ENCODE measurements at places on chromosomes 3 and 15.
A peak's percentile ranks its signal among the peaks of the same experiment; 100 is the strongest.

GRCh38 chr3:7456386-7456785 lies 595.5 kb downstream of the GRM7 start:
- DNase-seq = no peak

- no peak for DNase-seq
Observed at GRCh38 chr3:137065381-137065780, 107.6 kb downstream of the IL20RB start.

DNA sequence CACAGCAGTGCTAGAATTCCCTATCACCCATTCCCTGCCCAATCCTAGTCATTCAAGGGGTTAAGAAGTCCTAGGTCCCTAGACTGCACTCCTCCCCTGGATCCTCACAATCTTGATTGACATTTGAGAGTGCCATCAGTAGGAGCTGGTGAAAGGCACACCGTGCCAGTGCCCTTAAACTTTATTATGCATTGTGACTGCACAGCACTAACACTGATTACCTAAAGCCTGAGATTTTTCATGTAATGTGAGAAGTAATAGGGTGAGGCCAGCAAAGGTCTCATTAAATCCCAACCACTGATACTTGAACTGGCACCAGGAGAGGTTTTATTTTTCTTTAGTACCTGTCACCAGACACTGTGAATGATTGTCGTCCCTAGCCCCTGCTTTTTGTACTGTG lies 16.3 kb downstream of the GXYLT2 start:
- no peak for DNase-seq

GRCh38 chr15:42932833-42933515 lies 12.4 kb upstream of the TTBK2 start:
- no peak for DNase-seq

- DNase-seq = no peak
Observed at GRCh38 chr3:143287403-143287802, 167.8 kb downstream of the CHST2 start.

GRCh38 chr15:96882121-96882772 lies 551.7 kb downstream of the NR2F2 start:
- no peak for DNase-seq

DNA sequence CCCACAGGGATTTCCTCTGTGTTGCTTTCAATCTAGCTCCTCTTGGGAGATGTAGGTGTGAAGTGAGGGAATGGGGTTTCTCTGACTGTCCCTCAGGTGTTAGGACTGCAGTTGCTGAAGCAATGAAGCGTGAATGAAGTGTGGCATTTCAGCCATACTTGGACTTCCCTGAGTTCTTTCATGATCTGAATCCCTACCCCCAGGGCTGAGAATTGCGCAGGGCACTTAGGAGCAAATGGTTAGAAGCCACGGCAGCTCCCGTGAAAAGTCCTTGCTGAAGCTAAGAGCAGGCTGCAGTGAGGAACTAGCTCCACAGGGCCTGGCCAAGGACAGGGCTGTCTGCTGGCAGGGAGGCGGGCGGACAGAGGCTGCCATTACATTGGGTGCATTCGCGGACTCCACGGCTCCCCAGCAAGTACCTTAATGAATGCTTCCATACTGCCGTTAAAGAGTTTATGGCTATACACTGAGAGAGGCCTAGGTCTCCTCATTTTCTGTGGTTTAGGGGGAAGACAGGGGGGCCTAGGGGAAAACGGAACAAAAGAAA lies 69.0 kb upstream of the RAD18 start:
- no peak for DNase-seq

DNA sequence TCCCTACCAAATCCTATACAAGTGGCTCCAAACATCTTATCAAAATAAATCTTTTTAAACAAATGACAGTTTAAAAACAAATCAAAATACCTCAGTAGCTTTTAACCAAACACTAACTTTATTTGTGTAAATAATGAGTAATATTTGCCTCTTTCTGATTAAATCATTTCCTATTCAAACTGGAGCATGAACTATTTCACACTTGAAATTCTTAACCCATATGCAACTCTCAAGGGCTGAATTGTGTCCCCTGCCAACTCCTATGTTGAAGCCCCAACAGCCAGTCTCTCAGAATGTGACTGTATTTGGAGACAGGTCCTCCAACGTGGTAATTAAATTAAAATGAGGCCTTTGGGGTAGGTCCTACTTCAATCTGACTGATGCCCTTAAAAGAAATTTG lies 55.9 kb upstream of the MCTP2 start:
- DNase-seq = no peak

DNA sequence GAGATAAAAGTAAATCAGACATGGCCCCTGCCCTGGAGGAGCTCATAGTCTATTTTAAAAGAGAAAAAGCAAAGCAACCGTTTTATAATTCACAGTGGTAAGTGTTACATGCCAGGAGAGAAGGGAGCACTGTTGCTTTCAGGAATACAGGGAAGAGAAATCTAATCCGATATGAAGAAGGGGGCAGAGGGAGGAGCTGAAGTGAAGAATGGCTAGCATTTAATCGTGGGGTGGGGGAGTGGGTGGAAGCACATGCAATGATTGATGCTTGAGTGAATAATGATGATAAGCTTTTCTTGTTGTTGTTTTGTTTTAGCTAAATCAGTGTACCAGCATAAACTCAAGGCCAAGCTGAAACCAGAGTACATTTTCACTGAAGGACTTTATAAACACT lies 629.5 kb downstream of the MAGI1 start:
- DNase-seq = no peak

- DNase-seq = no peak
Observed at GRCh38 chr3:173351886-173352285, 45.7 kb upstream of the NLGN1 start.

- DNase-seq = no peak
Observed at GRCh38 chr3:128307781-128308469, 154.6 kb downstream of the EEFSEC start.

GRCh38 chr15:38518084-38518483 lies 46.5 kb downstream of the RASGRP1 start:
- DNase-seq = no peak

GRCh38 chr3:194197981-194198695 lies 62.2 kb downstream of the HES1 start:
- no peak for DNase-seq

DNA sequence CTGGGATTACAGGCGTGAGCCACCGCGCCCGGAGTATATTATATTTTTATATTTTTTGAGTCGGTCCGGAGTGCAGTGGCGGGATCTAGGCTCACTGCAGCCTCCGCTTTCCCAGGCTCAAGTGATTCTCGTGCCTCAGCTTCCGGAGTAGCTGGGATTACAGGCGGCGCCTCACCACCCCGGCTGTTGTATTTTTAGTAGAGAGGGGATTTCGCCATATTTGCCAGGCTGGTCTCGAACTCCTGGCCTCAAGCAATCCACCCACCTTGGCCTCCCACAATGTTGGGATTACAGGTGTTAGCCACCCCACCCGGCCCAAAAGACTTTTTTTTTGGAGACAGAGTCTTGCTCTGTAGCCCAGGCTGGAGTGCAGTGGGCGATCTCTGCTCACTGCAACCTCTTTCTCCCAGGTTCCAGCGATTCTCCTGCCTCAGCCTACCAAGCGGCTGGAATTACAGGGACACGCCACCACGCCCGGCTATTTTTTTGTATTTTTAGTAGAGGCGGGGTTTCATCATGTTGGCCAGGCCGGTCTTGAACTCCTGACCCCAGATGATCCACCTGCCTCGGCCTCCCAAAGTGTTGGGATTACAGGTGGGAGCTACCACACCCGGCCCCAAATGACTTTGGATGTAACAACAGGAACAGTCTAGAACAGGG lies 1.0 kb downstream of the ZNF589 start:
- DNase-seq = no peak

- DNase-seq = no peak
Observed at GRCh38 chr3:14386254-14386653, 16.2 kb upstream of the SLC6A6 start.

DNA sequence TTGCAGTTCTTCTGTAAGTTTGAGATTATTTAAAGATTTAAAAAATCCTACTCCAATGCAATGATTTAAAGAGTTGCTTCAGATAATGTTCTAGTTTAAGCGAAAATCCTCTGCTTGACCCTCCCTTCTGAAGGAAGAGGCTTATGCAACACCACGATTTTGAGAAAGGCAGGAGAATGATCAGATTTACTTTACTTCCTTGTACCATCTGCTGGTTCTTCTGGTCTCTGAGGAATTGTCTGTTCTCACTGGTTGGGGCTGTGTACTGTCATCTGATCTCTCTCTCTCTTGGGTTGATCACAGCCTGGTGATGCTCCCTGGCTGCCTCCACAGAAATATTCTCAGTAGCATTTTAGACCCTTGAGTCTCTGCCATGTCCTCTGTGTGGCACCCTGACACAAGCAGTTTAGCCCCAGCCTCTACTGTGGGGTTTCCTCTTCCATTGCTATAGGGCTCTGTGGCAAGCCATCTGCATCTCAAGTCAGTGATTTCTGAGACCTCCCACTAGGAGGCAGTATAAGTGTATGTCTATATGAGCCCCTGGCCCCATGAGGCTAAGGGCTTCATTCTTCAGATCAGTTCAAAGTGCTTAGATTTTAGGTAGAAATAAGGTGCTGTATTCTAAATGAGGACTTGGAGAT lies 50.8 kb upstream of the PLAAT1 start:
- DNase-seq = peak; percentile 3
